ENCODE measurements at places on chromosomes 4 and X.

DNA sequence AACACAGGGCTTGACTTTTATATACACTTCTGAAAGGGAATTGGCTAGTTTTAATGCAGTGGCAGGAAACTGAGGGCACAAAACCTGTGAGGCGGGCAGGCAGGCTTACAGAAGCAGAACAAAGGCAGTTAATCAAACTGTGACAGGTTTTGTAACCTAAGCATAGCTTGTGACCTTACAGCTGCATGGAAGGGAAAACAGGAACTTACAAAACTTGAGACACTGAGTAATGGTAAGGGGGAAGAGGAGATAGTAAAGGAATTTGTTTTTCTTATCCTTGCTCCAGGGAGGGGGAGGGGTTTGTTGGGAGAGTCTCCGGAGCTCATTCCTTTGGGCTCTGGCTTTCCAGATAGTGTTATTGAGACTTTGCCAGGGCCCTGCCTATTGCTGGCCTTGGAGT is 55.6 kb downstream of the SLITRK4 start:
- no peak for DNase-seq

- DNase-seq = no peak
Observed at GRCh38 chr4:123562994-123563750, 166.6 kb downstream of the SPRY1 start.

DNA sequence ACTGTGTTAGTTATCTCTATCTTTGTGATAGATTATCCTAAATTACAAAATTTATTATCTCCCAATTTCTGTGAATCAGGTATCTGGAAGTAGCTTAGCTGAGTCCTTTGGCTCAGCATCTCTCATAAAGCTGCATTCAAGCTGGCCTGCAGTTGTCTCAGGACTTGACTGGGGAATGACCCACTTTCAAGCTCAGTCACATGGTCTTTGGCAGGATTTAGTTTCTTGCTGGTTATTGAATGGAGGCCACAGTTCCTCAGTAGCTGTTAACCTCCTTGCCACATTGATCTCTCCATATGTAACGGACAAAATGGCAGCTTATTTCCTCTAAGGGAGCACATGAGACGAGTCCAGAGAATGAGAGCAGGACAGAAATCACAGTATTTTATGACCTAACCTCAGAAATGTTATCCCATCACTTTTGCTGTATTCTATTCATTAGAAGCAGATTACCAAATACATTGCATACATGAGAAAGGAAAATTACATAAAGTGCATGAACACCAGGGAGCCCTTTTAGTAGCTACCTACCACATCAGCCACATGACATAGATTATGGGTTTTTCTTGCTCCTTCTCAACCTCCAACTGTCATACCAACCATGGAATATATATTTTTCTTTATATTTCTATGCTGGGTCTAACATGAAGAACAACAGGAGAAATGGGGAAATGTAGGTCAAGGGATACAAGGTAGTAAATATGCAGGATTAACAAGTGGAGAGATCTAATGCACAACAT is 730.1 kb downstream of the CCSER1 start:
- DNase-seq = no peak

- peak; percentile 61 for DNase-seq
Observed at GRCh38 chr4:26410385-26411293, 79.6 kb downstream of the CCKAR start.

- no peak for DNase-seq
Observed at GRCh38 chr4:88503344-88503743, 20.2 kb downstream of the PYURF start.

DNA sequence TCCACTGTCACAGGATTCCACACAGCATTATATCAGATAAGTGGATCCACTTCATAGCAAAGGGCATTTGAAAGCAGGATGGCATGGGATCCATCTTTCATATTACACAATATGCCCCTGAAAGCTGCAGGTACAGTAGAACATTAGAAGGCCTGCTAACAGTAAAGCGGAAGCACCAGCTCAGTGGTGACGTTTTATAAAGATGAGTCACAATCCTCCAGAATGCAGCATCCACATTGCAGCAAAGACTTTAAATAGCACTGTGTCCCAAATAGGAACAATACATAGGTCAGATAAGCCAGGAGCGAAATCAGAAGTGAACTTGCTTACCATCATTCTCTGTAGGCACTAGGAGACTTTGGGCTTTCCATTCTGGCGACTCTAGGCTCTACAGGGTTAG is 609.5 kb upstream of the FAT1 start:
- DNase-seq = peak; percentile 81

DNA sequence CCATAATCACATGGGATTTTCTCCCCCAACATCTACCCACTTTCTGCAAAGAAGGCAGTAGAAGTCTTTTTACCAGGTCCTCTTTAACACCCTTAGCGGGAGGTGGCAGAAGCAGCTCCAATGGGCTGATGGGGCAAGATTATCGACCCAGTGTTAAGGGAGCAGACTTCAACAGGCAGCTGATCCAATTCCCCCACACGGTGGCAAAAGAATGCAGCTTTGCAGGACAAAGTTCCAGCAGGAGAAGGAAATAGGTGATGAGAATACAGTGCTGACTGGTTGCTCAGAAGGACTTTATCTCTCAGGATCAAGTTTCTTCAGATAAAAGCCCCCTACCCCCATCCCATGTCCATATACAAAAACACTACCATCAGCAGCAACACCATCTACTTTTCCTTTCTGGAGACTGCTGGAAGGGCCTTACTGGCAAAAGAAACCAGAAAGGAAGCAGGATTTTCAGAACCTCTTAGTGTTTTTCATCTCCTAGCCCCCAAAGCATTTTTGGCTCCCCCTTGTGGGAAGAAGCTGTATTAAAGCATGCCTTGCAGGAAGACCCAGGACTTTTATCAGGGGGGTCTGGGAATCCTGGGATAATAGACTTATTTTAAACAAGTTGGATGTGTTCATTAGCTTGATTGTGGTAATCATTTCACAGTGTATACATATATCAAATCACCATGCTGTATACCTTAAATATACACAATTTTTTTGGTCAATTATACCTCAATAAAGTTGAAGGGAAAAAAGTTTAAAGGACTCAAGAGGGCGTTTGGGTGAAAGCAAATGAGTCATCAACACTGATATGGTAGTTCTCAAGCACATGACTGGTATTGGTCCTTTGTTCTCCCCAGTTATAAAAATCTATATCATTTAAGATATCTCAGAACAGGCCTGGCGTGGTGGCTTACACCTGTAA is 146.4 kb downstream of the GPC3 start:
- DNase-seq = peak; percentile 3

- peak; percentile 2 for DNase-seq
Observed at GRCh38 chrX:109475174-109475891, 6.6 kb downstream of the GUCY2F start.

DNA sequence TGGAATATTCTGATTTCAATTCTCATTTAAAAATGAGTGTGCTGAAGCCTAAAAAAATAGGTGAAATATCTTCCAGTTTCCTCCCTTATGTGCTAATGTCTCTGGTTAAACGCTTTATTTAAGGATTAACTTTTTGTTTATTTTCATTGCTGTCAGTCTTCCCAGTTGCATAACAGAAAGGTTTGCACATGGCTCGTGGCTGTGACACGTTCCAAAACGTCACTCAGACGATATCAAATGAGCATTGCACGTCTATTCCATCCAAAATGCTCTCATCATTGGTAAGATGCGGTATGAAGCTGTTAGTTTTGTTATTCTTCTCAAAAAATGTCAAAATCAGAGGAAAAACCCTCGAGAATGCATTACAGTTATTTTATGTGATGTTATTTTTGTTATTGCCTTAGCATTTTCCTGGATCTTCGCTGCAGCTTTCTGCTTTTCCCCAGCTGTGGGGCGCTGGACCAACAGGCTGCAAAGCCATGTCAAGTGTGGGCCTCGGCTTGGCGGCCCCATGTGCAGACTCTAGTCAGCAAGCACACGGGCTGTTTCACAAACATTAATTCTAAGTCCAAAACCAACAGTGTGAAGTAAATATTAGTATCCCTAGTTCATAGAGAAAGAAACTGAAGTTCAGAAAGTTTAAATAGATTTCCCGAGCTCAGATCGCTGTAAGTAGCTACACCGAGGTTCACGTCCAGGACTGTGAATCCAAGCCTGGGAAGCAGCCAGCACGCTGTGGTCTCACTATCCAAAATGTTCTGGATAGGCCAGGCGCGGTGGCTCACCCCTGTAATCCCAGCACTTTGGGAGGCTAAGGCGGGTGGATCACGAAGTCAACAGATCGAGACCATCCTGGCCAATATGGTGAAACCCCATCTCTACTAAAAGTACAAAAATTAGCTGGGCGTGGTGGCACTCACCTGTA is 793.4 kb upstream of the FRG1 start:
- no peak for DNase-seq

DNA sequence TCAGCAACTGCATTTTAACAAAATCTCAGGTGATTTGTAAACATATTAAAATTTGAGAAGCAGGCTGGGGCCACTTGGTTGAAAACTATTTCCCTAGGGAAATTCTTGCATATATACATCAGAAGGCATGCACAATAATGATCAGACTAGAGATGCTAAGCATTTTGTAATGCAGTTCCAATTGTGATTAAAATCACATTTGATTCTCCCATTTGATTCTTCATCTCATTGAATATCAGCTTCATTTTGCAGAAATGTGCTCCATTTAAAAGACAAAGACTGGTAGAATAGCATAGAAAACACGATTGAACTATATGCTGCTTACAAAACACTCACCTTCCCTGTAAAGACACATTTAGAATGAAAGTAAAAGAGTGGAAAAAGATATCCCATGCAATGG is 32.4 kb upstream of the FHIP1A start:
- DNase-seq = no peak

DNA sequence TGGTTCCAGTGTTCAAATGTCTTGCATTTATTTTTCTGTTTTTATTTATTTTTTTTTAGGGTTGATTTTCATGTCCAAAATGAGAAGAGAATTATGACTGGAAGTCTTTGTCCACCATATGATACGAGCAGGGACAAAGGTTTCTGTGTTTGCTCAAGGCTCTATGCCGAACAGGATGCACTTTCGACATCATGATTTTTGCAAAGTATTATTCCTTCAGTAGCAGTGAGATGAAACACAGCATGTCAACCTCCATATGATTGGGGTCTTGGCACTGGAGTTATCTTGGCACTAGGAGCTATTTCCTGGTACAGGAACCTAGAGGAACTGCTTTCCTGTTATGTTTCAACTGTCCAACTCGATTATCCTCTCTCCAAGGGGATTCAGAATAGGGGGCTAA is 72.6 kb downstream of the UCHL1 start:
- no peak for DNase-seq

GRCh38 chr4:172686021-172686420 is 482.6 kb upstream of the GALNT7 start:
- no peak for DNase-seq

- DNase-seq = no peak
Observed at GRCh38 chr4:121709766-121710405, 13.1 kb upstream of the ANXA5 start.

Data from A172 (cell line).